ENCODE measurements at places on chromosomes 6 and 20.

- DNase-seq, result no peak
Observed at GRCh38 chr6:104928141-104928540, 28.8 kb upstream of the LIN28B start.

- DNase-seq, result no peak
Observed at GRCh38 chr6:46378882-46379416, 112.3 kb downstream of the RCAN2 start.

GRCh38 chr6:24779416-24780016 is 4.8 kb downstream of the GMNN start:
- DNase-seq, result no peak

GRCh38 chr20:6122873-6123648 is at the start of gene FERMT1:
Gene FERMT1, minus strand, starts transcription at chr20:6123030. Its CDS starts 3,476 bp downstream, at chr20:6119554.
- peak; percentile 19 for DNase-seq

- DNase-seq, result peak; percentile 62
Observed at GRCh38 chr6:25366903-25367545, 87.8 kb downstream of the CARMIL1 start.

DNA sequence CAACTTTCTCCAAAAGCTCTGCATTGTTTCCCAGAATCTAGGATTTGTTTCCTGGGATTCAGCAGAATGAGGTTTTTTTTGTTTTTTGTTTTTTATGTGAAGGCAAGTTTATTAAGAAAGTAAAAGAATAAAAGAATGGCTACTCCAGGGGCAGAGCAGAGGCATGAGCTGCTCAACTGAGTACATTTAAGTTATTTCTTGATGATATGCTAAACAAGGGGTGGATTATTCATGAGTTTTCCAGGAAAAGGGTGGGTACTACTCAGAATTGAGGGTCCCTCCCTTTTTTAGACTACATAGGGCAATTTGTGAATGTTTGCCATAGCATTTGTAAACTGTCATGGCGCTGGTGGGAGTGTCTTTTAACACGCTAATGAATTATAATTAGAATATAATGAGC is 292.5 kb upstream of the SGK1 start:
- DNase-seq, result no peak

GRCh38 chr20:51756653-51757052 is 11.5 kb downstream of the ATP9A start:
- DNase-seq, result no peak

DNA sequence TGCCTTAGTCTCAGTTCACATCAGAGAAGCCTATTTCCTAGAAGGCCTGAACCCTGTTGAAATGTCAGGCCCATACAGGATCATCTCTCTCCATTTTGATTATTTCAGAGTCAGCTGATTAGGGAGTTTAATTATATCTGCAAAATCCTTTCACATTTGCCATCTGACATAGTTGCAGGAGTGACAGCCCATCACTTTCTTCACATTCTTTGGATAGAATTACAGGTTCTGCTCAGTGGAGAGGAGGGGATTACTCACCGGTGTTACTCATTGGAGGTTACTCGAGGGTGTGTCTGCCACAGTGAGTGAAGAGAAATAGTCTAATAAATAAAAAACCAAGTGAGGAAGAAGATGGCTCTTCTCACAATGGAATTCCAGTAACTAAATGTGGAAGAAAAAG is 216.8 kb downstream of the TMEM242 start:
- no peak for DNase-seq

GRCh38 chr6:9252799-9253198 is 817.5 kb upstream of the SLC35B3 start:
- no peak for DNase-seq

- no peak for DNase-seq
Observed at GRCh38 chr20:32605167-32605656, 20.1 kb upstream of the NOL4L start.

- no peak for DNase-seq
Observed at GRCh38 chr6:53294095-53294494, 54.7 kb downstream of the ELOVL5 start.

- no peak for DNase-seq
Observed at GRCh38 chr6:6823568-6824224, 235.2 kb downstream of the LY86 start.

DNA sequence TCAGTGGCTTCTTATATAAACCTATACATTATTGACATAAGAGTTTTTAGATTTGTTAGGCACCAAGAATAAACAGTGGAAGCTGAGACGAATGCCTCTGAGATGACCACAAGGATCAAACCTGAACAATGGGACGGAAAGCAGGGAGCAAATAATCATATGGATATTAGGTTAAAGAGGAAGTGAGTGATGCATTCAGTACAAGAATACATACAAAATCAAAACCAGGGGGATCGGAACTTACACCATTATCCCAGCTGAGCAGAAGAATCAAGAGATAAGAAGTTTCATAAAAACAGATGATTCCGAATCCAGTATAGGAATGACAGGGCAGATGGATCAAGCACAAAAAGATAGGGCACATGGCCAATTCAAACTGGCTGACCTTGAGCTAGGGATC is 21.9 kb upstream of the CNKSR3 start:
- DNase-seq, result no peak

DNA sequence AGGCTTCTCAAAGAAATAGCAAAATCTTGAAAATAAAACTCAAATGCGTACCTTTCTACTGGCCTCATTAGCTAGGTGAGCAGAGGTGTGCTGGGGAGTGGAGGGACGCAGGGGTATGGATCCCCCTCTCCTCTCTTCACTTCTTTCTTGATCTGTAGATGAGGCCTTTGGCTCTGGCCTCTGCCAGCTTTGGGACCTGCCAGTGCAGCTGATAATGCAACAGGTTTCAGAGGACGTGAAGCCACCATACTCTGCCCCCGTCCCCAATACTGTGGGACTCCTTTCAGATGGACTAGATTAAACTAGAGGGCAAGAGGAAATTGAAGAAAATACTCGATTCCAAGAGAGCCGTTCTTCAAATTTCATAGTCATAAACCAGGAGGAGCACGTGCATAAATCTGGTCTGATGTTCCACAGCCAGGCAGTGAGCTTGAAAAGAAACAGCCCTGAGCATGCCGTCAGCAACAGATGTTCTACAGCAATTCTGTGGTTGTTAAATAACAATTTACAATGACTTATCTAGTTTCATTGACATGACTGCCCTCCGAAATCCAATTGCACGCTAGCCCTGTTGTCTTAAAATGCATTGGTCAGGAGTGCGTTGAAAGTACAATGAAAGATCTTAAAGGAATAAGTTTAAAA is 245.3 kb upstream of the FOXQ1 start:
- no peak for DNase-seq

GRCh38 chr6:130717657-130718056 is 109.5 kb upstream of the SMLR1 start:
- DNase-seq, result no peak

DNA sequence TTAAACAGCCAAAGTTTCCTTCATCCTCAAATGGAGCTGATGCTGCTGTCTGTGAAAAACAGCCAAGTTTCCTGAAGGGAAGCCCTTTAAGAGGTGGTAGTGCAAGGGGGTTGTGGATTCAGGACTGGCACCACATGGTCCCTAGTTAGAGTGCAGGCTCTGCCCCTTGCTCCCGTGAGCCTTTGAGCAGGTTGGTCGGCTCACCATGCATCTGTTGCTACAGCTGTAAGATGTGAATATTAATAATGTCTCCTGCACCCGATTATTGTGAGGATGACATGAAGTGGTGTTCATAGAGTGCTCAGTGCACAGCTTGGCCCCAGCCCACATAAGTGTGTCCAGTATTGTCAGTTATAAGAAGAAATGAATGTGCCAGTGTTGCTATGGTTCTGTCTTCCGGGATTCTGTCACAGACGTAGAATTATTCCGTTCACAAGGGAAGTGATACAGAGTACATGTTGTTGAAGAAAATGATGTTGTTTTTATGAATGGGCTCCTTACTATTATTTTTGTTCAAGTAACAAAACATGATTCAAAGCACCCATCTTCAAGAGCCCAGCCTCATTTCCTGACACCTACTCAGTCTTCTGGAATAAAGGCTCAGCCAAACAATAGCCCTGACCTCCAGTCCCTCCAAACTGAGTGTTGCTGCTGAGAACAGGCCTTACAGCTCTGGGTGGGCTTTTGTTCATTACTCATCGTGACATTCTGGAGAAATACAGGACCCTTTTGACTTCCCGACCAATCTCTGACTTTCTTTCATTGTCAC is 2.9 kb upstream of the PKIG start:
- no peak for DNase-seq

- no peak for DNase-seq
Observed at GRCh38 chr6:135938576-135939207, 87.2 kb downstream of the PDE7B start.

DNA sequence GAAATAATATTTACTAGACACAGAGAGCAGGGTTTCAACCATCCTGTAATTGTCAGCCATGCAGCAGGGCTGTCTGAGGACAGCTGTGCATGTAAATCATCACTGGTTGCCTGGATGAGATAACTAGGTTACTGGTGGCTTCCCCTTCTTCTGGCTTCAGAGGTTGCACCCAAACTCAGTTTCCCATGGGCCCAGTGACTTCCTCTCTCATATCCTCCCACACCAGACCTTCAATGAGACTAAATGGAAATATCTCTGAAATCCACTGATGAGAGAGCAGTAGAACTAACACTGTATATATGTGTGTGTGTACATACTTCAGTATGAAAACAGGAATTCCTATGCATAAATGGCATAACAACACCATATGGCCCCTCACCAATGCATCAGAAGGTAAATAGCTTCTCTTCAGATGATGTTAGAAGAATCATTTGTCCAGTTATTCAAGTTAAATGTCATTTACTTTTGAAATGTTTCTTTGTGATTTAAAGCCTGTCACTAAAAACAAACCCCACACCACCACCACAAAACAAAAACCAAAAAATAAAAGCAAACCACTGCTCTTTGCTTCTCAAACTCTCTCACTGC is 51.0 kb upstream of the IL20RA start:
- DNase-seq, result no peak

GRCh38 chr6:4883298-4883697 is 107.1 kb downstream of the CDYL start:
- no peak for DNase-seq

- peak; percentile 97 for DNase-seq
Observed at GRCh38 chr20:23361476-23362391, at the start of gene GZF1. Gene GZF1, plus strand, starts transcription at chr20:23362182. Its CDS starts 2,202 bp downstream, at chr20:23364384.

DNA sequence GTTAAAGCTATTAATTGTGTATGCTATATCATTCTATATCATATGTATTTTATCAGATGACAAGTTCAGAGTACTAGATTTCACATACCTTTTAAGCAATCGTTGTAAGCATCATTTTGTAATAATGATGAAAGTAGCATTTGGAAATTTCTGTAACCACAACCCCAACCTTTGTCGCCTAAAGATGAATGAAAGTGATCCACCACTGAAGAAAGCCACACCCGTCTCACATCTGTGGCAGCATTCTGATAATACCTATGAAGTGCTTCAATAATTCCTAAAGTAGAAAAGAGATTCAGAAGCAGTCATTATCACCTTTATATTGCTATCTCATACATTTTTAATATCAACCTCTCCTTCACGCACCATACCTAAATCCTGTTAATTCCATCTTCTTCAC is 16.6 kb downstream of the ZUP1 start:
- no peak for DNase-seq

GRCh38 chr20:41798930-41799502 is 180.8 kb upstream of the CHD6 start:
- no peak for DNase-seq

DNA sequence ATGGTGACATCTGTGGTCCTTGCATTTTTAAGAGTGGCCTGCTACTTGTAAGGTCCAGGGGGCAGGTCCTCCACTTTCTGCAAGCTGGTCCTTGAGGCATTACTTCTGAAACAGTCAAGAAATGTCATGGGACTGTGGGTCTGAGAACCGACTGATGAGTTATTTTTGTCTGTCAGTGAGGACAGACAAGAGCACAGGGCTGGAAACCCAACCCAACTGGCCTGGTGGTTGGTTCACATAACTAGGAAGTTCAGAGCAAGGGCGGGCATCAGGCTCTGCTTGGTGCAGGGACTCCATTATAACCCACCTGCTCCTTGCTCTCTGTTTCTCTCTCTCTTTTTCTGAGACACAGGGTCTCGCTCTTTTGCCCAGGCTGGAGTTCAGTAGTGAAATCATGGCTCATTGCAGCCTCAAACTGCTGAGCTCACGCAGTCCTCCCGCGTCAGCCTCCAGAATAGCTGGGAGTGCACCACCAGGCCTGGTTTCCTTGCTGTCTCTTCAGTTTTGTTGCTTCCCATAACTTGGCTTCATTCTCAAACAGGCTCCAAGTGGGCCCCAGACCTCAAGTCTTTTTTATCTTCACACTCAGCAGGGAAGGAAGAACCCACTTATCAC is 9.2 kb downstream of the CST3 start:
- DNase-seq, result no peak

DNA sequence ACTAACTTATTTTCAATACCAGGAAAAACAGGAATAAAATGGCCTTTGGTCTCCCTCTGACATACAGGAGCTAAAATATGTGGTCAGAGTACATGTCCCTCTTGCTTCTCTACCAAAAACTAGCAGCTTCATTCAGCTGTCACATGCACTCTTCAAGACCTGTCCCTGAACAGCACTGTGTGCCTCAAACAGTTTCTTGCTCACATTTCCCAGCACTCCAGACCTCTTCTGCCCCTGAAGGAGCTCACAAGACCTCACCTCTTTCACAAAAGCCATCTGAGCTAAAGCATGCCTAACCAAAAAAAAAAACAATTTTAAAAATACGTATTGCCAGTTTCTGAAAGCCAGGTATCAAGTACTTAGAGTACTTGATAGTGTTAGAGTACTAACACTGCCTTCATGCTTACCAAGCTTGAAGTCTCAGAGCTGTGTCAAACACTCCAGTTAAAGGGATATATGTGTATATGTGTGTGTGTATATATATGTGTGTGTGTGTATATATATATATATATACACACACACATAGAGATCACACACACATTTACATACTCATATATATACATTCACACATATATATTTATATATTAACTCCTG is 148.3 kb upstream of the POU3F2 start:
- no peak for DNase-seq

DNA sequence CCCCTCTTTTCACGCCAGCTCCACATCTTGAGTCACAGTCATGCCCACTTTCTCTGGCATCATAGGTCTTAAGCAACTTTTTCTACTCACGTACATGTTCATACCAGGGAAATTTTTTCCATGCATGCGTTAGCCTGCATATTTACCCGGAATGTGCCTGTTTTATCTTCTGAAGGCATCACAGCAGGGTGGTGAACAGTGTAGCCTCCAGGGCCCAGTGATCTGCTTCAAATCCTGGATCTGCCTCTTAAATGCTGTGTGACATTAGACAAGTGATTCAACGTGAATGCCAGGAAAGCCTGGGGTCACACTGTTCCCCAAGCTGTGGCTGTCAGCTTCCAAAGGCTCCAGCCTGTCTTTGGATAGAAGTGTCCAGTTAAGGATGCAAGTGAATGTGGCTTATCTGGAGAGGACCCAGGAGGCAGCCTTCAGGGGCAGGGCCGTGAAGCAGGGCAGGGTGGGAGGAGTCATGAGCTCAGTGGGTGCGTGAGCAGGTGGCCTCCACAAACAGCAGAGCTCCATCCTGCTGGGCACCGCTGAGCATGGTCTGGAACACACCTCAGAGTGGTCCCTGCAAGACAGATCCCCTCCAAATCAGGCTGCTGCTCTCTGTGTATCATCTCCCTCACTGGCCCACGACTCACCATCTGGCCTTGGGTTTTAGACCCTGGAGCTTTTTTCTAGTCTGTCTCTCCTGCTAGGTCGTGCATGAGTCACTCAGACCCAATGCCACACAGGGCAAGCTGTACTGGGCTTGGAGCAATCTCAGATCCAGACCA is 30.4 kb upstream of the CD93 start:
- DNase-seq, result no peak

- DNase-seq, result peak; percentile 84
Observed at GRCh38 chr6:112029045-112029822, 24.7 kb upstream of the CCN6 start.

GRCh38 chr6:87756858-87757257 is 54.8 kb upstream of the AKIRIN2 start:
- no peak for DNase-seq

GRCh38 chr6:7691675-7692452 is 34.0 kb upstream of the BMP6 start:
- no peak for DNase-seq

All from CD4-positive, CD25-positive, alpha-beta regulatory T cell (primary cell).